ENCODE measurements at places on chromosomes 6 and 20. TPM values are rescaled to one million over a fixed set of nuclear protein-coding genes. Genes with fewer than 3 reads are reported as not detected.

PROKR2 gene
- total RNA-seq: not detected

- DNase-seq: no peak
Measured at GRCh38 chr6:72350296-72350881, 271.5 kb upstream of the KCNQ5 start.

DNA sequence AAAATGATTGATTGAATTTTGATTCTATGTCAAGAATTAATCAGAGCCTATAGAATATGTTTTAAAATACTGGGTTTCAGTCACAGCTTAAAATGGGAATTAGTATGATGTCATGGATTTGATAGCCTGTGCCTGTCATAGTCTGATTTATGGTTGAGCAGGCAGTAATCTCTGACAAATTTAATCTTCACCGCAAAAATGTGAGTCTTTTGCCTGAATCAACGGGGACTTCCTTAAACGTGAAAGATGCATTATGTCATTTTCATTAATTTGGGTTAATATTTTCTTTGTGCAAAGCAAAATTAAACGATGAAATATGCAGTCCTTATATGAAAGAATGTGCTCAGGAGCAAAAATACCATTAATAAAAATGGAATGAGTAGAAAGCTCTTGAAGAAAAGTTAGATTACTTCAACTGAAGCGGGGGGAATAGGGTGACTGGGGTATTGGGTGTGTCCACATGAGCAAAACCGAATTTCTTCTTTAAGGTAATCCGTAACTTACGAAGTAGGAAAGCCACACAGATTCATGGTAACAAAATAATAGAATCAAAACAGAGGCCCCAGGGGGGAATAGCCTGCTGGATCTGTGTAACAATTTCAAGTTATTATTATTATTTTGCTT lies 339.6 kb upstream of the NOX3 start:
- peak; percentile 42 for DNase-seq

GRCh38 chr6:137044366-137045221 lies at the start of gene IL20RA:
TSS of gene IL20RA (minus strand) at chr6:137044965. CDS start at chr6:137044728, 237 bp downstream.
- DNase-seq: no peak

DNA sequence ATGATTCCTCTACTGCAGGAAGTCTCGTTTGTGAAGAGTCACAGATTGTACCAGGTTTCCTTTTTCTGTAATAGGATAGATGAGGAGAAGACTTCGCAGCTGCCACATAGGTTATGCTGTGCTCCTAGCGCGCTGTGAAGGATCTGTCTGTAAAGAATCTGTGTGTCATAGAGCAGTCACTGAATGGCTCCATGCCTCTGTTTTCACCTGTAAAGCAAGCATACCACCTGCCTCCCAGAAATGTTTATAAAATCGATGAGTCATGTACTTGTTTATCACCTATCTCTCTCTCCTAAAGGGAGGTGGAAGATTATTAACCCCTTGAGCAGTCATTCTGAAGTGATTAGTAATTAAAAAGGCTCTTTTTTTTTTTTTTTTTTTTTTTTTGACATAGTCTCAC lies 86.6 kb downstream of the TFAP2B start:
- no peak for DNase-seq

DNA sequence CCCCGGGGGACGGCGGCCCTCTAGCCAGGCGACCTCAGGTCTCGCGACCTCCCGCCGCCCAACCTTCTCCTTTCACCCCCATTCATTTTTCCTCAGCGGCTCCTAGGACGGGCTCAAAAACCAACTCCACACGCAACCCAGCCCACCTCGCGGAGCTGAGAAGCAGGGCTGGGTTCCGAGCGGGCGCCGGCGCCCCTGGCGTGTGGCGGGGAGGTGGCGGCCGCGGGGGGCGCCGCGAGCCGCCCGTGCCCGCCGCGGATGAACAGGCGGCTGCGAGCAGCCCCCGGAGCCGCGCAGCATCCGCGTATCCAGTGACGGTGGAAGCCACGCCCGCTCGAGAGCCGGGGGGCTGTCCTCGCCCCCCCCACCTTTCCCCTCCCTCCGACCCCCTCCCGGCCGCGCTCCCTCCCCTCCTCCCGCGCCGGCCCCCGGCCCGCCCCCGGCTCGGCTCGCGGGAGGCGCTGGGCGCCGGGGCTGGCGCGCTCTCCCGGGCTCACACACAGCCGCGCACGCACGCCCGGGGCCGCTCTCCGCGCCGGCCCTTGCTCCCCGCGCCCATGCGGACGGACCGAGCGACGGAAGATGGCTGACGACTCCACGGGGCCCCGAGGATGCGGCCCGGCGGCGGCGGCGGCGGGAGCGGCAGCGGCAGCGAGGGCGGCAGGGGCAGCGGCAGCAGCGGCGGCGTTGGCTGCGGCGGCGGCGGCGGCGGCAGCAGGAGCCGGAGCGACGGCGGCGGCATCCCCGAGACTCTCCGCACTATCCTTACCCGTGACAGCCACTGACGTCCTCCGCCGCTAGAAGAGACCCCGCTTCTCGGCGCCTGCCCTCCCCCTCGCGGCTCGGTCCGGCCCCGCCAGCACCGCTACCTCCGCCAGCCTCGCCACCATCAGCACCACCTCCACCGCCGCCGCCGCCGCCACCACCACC lies at the start of gene SOBP:
Gene SOBP, plus strand, starts transcription at position 482 of the 930 bp plus-strand sequence. CDS start 500 bp downstream, outside the sequence.
- peak; percentile 42 for DNase-seq

GRCh38 chr20:59087829-59088433 lies 45.3 kb upstream of the PRELID3B start:
- peak; percentile 43 for DNase-seq

- DNase-seq: no peak
Measured at GRCh38 chr20:15806105-15806504, 767.1 kb downstream of the KIF16B start.

GRCh38 chr6:20366082-20366830 lies 35.4 kb upstream of the E2F3 start:
- DNase-seq: no peak

- DNase-seq: no peak
Measured at GRCh38 chr6:125793280-125793679, 2.5 kb downstream of the NCOA7 start.

FGD2 gene
- total RNA-seq: not detected

TPX2 gene
- total RNA-seq: 183 TPM

- peak; percentile 57 for DNase-seq
Measured at GRCh38 chr6:2744209-2744771, 6.4 kb downstream of the MYLK4 start.

SPATA25 gene
- 0.34 TPM for total RNA-seq

SPDEF gene
- 0.07 TPM for total RNA-seq

TTPAL gene
- total RNA-seq: 7.6 TPM

BIRC7 gene
- total RNA-seq: not detected

DNA sequence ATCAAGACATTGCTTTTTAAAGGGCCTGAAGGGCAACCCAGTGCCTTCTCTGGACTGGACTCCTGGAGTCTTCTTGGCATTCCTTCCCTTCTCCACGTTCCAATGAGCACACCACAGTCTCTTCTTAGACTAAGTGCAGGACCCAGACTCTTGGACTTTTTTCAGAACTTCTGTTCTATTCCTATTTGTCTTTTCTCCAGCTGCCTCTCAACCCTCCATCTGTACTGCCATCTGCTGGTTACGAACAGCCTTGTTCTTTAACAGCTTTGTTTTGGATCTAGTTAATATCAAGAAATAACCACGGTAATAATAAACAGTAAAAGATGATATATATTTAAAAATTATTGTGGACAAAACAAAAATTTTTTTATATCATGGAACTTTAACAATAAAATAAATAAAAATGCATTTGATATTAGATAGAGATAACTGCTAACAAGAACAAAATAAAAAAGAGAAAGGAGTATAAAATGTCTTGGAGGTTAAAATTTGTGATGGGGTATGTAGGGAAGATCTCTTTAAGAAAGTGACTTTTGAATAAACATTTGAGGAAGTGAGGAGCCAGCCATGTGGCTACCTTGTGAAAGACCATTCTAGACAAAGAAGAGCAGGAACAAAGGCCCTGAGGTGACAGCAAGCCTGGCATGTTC lies 105.1 kb upstream of the HCRTR2 start:
- DNase-seq: peak; percentile 33

GRCh38 chr6:70884074-70884983 lies 72.5 kb downstream of the B3GAT2 start:
- peak; percentile 57 for DNase-seq

GRCh38 chr6:30795549-30796293 lies 51.4 kb upstream of the IER3 start:
- DNase-seq: no peak

GRCh38 chr20:43446361-43446879 lies 11.3 kb upstream of the SRSF6 start:
- peak; percentile 33 for DNase-seq

MRPS18A gene
- total RNA-seq: 102 TPM

PPIL6 gene
- total RNA-seq: not detected

PPP1R3D gene
- 3.9 TPM for total RNA-seq

DNA sequence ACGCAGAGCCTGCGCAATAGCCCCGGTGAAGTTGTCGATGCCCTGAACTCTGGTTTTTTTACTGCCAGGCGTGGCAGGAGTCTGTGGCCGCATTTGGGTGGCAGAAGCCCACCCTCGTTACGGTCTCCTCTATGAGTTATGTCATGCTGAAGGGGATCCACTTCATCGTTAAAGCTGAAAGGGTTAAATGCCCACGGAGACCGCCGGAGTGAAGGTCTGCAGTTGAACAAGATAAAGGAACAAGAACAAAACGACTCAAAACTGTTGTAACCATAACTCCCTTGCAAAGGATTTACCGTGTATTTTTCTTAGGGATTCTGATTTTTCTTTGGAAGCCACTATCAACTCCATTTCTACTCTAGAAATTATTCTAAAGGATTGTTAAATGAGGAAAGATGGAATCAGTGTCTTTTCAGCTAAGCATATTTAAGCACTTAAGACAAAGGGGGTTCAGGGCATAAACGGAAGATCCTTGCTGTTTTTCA lies 501 bp upstream of the ELOVL5 start:
- DNase-seq: peak; percentile 1

SLC26A8 gene
- 0.26 TPM for total RNA-seq

DNA sequence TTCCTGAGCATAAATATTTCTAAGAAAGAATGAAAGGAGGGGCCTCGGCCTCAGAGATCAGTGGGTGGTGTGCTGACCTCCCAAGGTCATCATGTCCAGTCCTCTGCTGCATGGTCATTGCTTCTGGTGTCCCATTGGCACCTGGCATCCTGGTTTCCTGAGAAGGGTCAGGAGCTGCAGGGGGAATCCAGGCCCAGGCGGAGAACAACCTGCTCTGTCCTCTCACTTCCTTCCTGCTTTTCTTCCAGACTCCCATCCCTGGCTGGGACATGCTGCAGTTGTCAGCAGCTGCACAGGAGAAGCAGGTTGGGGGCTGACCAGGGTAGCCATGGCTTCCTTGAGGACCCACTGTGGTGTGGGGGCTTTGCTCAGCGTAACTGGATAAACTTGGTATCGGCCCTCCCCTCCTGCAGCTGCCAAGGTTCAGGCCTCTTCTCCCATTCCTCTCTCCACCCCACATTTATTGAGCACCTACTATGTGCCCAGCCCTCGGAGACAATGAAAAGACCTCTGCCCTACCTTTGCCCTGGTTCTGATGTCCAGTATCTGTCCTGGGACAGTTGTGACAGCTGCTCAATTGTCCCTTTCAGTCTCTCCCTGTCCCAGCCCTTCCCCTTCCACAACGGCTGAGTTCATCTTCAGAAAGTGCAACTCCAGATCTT lies 155.2 kb downstream of the CEBPB start:
- DNase-seq: no peak

ELOVL4 gene
- 0.66 TPM for total RNA-seq

DNA sequence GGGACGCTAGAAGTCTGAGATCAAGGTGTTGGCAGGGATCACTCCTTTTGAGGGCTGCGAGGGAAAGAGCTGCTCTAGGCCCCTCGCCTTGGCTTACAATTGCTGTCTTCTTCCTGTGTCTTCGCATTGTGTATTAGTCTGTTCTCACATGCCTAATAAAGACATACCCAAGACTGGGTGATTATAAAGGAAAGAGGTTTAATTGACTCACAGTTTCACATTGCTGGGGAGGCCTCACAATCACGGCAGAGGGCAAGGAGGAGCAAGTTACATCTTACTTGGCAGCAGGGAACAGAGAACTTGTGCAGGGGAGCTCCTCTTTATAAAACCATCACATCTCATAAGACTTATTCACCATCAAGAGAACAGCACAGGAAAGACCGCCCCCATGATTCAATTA lies 102.5 kb upstream of the ASF1A start:
- DNase-seq: no peak

GRCh38 chr20:12557224-12557623 lies 451.5 kb upstream of the SPTLC3 start:
- DNase-seq: no peak

GRCh38 chr6:53426667-53427270 lies 78.0 kb upstream of the ELOVL5 start:
- DNase-seq: no peak

GRCh38 chr6:71403422-71404134 lies 115.0 kb downstream of the OGFRL1 start:
- DNase-seq: no peak

GRCh38 chr6:155813548-155813947 lies 357.9 kb upstream of the NOX3 start:
- no peak for DNase-seq

RIMS4 gene
- total RNA-seq: not detected

DNA sequence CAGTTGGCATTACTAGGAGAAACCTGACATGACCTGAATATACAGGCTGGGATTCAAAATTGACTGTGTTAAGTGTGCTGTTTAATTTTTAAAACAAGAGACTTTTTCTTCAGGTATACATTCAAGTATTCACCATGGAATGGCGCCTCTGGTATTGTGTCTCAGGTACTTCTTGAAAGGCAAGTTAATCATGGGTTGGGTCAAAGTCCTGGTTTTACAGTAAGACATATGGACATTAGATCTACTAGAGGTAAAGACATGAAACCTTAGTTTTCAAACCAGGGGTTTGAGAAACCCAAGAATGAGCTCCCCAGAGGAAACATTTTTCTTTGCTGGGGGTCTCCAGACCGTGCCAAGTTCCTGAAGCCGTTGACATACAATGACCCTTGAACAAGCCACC lies 232.4 kb downstream of the SAMD5 start:
- DNase-seq: no peak

DNA sequence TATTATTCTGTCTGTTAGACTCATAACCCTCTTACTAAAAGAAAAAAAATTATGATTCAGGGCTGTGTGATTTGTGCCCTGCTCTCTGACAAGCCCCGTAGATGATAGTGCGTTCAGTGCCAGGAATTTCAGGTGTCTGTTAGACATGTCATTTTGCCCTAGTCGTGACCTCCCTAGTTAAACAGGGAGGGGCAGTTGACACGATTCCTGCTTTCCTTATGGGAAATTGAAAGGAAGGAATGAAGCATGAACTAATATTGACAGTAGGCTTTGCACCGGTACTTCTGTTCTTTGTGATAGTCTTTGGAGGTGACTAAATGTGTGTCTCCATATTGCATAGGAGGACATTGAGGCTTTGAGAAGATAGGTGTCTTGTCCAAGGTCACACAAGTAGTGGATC lies 26.3 kb downstream of the RPRD1B start:
- no peak for DNase-seq

TSPO2 gene
- 0.34 TPM for total RNA-seq

ADAM33 gene
- total RNA-seq: not detected

MMP24 gene
- 0.23 TPM for total RNA-seq

- peak; percentile 10 for DNase-seq
Measured at GRCh38 chr6:105733556-105734162, 330.8 kb upstream of the PREP start.

- peak; percentile 50 for DNase-seq
Measured at GRCh38 chr6:54060286-54060685, 51.0 kb upstream of the MLIP start.

RAMACL gene
- 0.19 TPM for total RNA-seq

GRCh38 chr6:11050731-11051130 lies 6.6 kb upstream of the ELOVL2 start:
- DNase-seq: peak; percentile 74

ID4 gene
- 0.55 TPM for total RNA-seq

SIRPD gene
- not detected for total RNA-seq

- DNase-seq: no peak
Measured at GRCh38 chr6:53045891-53046673, 19.1 kb upstream of the FBXO9 start.
